ENCODE measurements at places on chromosomes 1 and 21.

- no peak for DNase-seq
These were observed 9.5 kb downstream of the KDM4A start for GRCh38 chr1:43659212-43660166.

DNA sequence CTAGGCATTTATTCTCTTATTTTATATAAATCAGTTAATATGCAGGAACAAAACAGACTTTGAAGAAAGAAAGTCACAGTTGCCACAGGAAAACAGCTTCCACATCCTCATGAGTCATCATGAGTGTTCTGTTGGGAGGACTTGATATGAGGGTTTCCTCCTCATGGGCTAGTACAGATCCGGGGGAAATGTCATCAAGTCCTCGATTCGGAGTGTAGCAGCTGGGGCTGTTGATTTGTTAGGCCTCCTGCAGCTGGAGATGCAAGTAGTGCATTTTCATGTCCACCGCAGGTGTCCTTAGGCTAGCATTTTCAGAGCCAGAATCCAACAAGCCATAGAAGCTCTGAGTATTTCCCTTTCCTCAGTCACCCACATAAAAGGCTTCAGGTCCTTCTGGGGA is 36.7 kb downstream of the ADAM30 start:
- DNase-seq: no peak

GRCh38 chr1:31906557-31906956 is 31.6 kb downstream of the PTP4A2 start:
- DNase-seq: no peak

DNA sequence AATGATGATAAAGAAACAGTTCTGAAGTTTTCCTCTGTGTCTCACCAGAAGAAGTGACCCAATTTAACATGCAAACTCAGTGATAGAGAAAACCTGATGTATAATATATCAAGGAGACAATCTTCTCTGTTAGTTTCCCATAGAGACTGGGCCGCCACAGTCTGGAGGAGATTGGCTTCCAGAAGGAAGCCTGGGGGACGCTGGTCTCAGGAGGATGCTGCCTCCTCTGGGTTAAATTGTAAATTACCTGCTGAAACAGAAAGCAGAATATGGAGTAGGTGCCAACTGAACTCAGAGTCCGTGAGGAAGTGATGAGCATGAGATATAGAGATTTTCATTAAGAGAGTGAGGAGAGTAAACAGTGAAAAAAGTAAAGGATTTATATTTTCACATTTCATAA is 15.8 kb downstream of the OR14I1 start:
- peak; percentile 39 for DNase-seq

- peak; percentile 28 for DNase-seq
These were observed 10.0 kb downstream of the TP53BP2 start for GRCh38 chr1:223835754-223836153.

GRCh38 chr1:71533950-71534349 is 453.1 kb upstream of the ZRANB2 start:
- DNase-seq: no peak

- DNase-seq: no peak
These were observed at the start of gene IL10 for GRCh38 chr1:206772243-206772937. IL10 (minus strand) TSS chr1:206772494; CDS start chr1:206772435, 59 bp downstream.

DNA sequence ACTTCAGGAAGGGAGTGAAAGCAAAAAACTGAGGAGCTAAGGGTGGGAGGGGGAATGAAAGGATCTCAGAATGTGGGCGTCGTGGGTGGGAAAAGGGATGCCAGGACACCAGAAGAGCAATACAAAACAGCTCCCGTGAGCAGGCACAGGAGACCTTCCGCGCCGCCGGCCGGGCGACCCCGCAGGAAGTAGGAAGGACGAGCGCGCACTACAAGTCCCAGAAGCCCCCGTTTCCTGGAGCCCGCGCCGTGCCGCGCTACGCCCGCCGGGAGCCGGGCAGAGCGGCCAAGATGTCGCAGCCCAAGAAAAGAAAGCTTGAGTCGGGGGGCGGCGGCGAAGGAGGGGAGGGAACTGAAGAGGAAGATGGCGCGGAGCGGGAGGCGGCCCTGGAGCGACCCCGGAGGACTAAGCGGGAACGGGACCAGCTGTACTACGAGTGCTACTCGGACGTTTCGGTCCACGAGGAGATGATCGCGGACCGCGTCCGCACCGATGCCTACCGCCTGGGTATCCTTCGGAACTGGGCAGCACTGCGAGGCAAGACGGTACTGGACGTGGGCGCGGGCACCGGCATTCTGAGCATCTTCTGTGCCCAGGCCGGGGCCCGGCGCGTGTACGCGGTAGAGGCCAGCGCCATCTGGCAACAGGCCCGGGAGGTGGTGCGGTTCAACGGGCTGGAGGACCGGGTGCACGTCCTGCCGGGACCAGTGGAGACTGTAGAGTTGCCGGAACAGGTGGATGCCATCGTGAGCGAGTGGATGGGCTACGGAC is at the start of gene PRMT6:
PRMT6 (plus strand) TSS at position 249 of the 771 bp plus-strand sequence; CDS start at position 291, 42 bp downstream.
- DNase-seq: peak; percentile 77

- DNase-seq: no peak
These were observed 19.7 kb upstream of the PRSS38 start for GRCh38 chr1:227795732-227796131.

DNA sequence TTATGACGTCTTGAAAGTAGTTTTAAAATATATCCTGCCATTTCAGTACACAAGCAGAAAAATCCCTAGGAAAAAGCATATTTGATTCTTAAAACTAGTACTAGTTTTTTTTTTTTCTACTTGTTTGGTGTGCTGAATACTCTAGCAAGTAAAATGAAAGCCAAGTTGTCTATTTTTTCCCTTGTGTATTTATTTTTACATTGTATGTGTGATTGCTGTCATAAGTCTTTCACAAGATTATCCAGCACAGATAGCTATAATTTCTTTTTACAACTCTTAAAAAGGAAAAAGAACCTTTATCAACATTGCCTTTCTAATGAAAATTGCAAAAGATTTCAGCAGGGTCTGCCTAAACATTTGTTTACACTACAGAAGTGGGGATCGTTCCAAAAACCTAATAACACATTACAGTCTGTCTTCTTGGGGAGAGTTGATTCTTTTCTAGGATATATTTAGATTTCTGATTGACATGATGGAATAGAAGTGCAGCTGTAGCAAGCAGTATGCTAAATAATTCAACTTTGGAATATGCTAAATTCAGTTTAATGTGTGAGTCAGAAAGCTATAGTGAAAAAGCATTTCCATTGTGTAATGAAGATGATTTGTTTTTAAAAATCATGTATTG is 2.5 kb downstream of the DR1 start:
- no peak for DNase-seq

- DNase-seq: peak; percentile 30
These were observed 26.1 kb downstream of the CACNA1S start for GRCh38 chr1:201085902-201086735.
